A172 (cell line): ENCODE measurements at places on chromosomes 11 and 22. TPM values are rescaled to one million over a fixed set of nuclear protein-coding genes. Genes with fewer than 3 reads are reported as not detected.

DNA sequence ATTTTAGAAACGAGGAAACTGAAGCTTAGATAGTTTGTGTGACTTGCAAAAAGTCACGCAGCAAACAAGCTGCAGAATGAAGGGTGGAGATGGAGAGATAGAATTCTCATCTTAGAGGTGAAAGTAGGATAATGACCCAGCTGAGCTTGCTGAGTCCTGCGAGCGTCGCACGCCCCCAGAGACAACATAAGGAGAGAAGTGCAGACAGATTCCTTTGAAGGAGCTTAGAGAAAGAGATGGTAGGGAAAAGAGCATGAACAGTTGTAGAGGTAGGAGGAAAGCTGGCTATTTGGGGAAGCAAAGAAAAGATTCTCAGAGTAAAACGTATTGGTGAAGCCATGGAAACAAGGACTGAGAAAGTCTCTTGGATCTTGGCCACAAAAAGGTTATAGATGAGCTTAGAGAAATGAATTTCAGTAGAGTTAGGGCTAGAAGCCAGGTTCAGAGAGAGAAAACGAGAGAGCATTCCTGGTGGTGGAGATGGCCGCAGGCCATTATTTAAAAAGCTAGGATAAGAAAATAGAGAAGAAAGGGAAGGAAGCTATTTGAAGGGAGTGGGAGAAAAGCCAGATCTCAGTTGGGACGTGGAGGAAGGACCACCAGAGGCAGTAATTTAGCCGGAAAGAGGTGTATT is 44.8 kb downstream of the FAM83F start:
- DNase-seq, result no peak

- no peak for DNase-seq
Measured at GRCh38 chr11:65211293-65212105, 29.8 kb downstream of the CAPN1 start.

- DNase-seq, result peak; percentile 88
Measured at GRCh38 chr22:40668611-40669411, 10.5 kb upstream of the MCHR1 start.

- no peak for DNase-seq
Measured at GRCh38 chr11:44903035-44903434, 47.6 kb downstream of the TP53I11 start.

DNA sequence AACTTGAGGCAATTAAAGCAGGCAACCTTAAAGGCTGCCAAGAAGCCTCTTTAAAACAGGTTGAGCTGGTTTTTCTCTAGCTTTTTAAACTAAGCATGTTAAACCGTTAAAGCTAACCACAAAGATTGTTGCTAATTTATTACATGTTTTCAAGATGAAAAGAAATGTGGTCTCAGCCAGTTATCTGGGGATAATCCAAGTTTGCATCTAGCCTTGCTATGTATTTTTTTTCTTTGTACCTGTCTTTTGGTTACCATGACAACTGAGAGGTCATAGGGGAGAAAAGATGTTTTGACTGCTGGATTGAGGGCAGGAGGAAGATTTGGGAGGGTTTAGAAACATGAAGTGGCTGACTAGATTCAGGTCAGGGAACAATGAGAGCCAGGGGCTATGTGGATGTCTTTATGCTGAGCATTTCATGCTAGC is 19.2 kb upstream of the PGM2L1 start:
- DNase-seq, result no peak

GRCh38 chr11:32436751-32437494 is 1.6 kb upstream of the WT1 start:
- no peak for DNase-seq

DNA sequence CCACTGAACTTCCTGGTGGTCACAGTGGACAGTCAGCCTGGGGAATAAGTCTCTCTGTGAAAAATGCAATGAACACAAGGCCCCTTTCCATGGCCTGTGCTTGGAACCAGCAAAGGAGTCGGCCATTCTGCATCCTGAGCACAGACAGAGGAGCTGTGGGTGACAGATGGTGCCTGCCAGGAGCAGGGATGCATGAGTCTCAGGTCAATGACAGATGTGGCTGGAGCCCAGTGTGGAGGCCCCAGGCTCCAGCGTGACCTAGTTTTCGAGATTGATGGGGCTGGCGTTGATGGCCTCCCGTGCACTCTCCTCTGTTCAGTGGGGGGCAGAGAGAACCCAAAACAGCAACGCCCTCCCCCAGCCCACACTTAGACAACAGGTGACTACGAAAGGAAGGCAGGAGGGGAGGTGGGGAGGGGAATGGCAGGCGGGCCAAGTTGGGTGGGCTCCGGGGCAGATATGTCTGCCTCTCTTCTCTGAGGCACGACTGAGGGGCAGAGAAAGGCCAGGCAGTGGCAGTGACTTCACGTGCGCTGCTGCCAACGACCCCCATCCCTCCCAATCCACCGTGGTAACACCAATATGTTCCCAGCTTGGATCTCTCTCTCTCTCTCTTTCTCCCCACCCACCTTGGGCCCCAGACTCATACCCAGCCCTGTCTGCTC is 34.4 kb upstream of the CD5 start:
- DNase-seq, result no peak

GRCh38 chr11:57224537-57224936 is 12.5 kb downstream of the APLNR start:
- DNase-seq, result peak; percentile 59

GRCh38 chr11:93746101-93746500 is 4.6 kb downstream of the C11orf54 start:
- no peak for DNase-seq

- DNase-seq, result no peak
Measured at GRCh38 chr11:64526795-64527194, 64.2 kb upstream of the SLC22A12 start.

DNA sequence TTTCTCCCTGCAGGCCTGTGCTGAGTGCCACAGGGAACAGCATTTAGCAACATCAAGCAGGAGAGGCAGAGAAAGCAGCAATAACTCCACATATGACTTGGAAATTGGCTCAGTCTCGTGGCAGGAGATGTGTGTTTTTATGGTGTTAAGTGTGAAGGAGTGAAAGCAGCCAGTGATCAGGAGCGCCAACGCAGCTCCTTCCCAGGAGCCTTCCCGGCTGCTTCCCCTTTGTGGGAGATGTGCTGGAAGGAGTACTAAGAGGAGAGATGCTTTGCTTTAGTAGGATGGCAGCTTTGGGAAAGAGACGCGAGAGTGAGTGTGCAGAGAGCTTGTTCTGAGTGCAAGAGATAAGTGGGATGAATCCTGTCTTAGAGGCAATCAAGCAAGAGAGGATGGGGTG is 54.7 kb upstream of the KIRREL3 start:
- DNase-seq, result no peak

- DNase-seq, result no peak
Measured at GRCh38 chr11:26112264-26112663, 219.7 kb upstream of the ANO3 start.

TPBGL gene
- not detected in 2 replicates for total RNA-seq

CEP164 gene
- 12.6 and 16.6 TPM in 2 replicates for total RNA-seq

CHRDL2 gene
- total RNA-seq, result not detected in 2 replicates

DYNC2H1 gene
- 7.7 and 8.0 TPM in 2 replicates for total RNA-seq
